Posterior cingulate gyrus (tissue), 11 donors: ENCODE measurements at places on chromosomes 12 and 14.

DNA sequence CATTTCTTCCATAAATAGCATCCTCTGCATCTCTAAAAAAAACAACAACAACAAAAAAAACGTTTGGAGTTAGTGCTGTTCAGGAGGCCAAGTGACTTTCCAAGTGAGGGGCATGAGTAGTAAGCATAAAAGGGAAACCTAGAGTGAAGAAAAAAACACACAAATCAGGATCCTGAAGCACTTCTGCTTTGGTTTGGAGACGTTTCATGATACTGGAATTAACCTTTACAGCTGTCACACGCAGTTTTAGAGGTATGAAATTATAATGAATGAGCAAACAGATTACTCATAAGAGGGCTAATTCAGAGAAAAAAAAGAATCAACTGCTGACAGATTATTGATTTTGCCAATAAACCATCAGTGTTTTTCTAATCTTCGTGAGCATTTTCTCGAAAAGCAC is 3.8 kb downstream of the SRSF9 start:
- no peak for DNase-seq

DNA sequence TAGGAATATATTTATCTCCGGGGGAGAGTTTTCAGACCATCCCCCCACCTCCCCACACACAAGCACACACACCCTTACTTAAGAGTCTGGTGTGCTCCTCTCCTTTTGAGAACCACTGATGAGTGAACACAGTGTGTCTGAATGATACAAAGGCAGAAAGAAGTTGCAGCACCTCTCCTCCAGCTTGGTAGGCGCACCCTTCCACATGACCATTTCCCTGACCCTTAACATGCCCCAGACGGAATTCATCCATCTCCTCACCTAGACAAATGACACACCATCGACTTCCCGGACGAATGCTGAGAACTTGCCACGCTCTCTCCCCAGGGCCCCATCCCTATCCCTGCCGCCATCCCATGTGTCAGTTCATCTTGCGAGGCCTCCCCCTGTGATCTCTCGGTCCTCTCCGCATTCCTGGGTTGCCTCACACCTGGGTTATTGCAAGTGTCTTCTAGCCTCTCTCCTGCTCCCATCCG is 3.9 kb downstream of the TNFRSF1A start:
- DNase-seq = no peak

- DNase-seq = no peak
Measured at GRCh38 chr14:102293781-102294180, 11.2 kb downstream of the MOK start.

DNA sequence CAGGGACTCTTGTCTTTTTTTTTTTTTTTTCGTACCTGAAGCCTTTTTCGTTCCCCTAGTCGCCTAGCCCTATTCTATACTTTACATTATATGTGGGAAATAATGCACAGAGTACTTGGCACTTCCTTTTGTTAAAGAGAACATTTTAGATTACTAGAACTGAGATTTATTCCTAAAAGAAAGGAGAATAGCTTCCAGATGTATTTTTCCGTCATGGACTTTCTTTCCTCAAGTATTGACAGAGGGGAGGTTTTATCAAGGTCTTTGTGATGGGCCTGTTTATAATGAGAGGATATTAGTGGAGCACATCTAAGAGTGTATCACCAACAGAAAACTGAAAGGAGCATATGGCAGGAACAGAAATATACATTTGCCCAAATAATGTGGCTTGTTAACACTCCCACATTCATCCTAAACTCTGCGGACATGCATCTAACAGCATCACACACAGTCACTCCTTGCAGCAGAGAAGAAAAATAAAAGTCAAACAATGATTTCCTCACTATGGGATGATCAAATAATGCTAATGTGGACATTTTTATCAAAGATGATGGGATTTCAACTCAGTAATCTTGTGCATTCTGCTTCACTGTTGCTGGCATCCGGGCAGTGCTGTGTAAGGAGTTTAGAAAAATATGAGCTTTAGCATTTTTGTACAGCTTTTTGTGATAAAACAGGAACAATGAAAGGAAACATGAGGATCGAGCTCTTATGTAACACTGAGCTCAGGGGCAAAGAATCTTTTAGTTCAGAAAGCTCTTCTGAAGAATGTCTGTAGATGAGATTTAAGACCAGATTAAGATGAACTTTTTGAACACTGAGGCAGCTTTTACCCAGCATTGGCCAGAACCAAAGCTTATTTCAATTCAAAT is 183.1 kb downstream of the EGLN3 start:
- DNase-seq = no peak

GRCh38 chr12:66823857-66824570 is 145.1 kb upstream of the GRIP1 start:
- DNase-seq = peak; percentile 37

- no peak for DNase-seq
Measured at GRCh38 chr14:75121552-75121951, 5.3 kb downstream of the NEK9 start.

DNA sequence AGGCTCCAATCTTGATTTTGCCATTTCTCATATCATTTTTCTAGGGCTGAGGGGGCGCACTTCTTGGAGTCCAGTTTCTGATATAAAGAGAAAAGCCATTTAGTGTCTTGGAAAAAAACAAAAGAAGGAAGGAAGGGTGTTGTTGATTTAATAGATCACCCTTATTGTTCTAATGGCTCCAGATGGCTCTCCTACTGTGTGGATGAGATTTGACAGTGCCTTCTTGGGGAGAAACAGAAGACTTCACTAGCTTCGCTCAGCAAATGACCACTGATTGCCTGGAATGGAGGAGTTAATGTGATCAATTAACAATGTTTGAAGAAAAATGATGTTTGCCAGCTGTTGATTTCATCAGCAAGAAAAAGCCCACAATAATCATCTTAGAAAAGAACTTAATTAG is 216.2 kb downstream of the APAF1 start:
- DNase-seq = no peak

DNA sequence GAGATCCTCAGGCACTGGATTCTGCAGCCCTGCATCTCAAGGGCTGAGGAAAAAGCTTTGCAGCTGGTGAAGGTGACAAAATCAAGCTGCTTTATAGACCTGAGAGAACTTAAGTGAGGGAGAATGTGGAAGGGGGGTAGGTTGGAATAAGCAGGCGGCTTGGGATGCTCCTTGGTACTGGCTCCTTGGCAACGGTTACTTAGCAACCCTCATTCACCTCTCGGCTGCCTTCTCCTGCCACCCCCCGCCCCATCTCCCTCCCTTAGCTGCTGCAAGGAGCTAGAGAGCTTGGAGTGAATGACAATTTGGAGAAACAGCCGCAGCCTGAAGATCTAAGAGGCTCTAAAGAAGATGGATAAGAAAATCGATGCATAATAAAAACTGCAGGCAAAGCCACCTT is 44.1 kb upstream of the CISTR start:
- no peak for DNase-seq

DNA sequence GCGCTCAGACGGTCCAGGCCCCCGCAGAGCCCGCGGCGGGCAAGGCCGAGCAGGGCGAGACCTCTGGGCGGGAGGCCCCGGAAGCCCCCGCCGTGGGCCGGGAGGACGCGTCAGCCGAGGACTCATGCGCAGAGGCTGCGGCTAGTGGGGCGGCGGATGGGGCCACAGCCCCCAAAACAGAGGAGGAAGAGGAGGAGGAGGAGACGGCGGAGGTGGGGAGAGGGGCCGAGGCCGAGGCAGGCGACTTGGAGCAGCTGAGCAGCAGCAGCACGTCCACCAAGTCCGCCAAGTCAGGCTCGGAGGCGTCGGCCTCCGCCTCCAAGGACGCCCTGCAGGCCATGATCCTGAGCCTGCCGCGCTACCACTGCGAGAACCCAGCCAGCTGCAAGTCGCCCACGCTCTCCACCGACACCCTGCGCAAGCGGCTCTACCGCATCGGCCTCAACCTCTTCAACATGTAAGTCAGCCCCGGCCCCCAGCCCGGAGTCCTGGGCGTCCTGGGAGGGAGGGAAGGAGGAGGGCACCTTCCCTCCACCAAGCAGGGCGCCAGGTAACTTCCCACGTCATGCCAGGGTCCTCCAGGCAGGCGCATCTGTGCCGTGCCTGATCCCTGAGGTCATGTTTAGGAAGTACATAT is 72.4 kb downstream of the IQSEC3 start:
- no peak for DNase-seq

DNA sequence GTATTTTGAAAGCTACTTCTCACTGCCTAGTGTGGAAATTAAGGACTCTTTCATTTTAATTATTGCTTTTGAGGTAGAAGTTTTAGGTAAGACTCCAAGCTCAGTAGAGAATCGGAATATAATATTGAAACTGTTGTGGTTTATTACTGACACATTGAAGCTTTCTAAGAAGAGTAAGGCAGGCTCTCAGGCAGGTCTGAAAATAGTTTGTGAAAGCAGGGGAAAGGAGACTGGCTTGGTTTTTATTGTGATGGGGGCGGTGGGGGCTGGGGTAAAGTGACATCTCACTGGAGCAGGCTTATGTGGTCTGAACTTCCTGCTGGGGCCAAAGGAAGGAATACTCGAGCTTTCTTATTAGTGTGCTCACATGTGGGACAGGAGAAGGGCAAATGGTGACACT is 79.5 kb downstream of the OTOGL start:
- no peak for DNase-seq

- DNase-seq = no peak
Measured at GRCh38 chr12:57523706-57524614, 1.3 kb downstream of the MBD6 start.
